ENCODE measurements at places on chromosomes 16 and 17.

GRCh38 chr16:81729451-81729850 is 49.6 kb upstream of the PLCG2 start:
- DNase-seq = no peak

DNA sequence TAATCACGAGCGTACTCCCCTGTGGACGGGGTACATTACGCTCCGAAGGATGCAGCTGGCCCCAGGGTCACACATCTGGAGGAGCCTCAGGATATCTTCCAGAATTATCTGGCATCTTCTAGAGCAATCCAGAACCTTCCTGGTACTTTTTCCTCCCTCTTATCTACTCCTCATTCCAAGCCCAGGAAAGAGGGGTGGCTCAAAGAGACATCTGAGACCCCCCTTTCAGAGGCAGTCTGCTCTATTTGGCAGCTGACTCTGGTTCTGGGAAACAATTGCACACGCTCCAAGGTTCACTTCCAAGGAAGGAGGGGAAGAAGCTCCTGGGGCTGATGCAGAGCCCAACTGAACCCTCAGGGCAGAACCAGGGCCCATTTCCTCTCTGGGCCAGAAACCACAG is 14.9 kb downstream of the RBFOX3 start:
- DNase-seq = no peak

DNA sequence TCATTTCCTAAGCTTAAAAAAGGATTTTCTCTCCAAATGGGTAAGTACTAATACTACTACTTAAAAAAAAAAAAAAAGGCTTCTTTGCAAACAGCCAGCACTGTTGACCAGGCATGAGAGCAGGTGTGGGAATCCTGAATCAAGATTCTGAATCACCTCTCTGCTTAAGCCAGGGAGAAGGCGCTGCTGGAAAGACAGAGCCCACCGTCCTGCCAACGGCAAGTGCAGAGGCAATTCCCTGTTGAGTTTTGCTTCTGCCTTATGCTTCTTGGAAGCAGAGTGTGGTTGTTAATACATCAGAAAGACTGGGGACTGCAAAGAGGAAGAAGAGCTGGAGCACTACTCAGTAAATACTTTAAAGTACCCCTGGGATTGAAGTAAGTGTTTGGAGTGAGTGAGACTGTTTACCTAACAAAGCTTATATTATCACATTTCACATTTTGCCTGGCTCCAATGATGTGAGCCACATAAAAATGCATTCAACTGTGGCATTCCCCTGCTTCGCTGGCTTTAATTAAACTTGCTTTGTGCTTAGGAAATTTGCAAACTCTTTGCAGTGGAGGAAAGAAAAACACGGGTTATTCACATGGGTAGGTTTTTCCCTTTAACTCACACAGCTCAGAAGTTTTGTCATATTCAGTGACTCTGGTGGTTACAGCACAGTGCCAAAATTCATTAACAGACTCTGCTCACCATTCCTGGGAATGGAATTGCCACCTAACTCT is 86.0 kb upstream of the KIF2B start:
- no peak for DNase-seq

GRCh38 chr17:33288954-33289353 is 4.1 kb downstream of the ASIC2 start:
- no peak for DNase-seq

DNA sequence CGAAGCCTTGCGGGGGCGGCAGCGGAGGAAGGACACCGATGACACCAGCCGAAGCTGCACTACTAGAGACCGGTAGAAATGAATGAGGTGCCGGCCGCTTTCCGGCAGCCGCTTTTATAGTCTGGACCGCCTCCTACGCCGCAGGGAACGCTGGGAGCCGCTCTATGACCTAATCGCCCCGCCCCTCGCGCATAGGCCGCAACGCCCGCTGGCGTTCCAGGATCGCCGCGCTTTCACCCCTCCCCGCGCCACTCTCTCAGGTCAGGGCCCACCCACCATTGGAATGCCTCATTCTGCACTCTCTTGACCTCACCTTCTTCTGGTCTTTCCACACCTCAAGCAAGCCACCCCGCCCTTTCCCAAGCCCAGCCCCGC is at the start of gene DDX5:
TSS of gene DDX5 (minus strand) at position 89 of the 375 bp plus-strand sequence. CDS start 170 bp downstream, outside the sequence.
- DNase-seq = peak; percentile 98

DNA sequence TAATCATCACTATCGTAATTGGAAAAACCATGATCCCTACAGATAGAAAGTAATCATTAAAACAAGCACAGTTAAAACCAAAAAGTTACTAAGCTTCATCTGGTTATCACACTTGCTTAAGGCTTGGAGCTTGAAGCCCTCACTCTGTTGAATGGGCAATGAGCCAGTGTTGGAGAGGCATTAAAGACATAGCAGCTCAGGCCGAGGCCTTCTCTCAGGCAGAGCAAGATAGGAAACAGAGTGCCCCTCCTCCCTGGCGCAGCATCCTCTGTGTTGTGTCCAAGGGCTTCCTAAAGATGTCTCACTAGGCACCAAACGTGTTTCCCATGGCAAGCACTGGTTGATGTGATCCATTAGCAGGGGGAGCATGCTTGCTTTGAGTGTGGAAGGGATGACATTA is 34.9 kb upstream of the LGALS9 start:
- no peak for DNase-seq

DNA sequence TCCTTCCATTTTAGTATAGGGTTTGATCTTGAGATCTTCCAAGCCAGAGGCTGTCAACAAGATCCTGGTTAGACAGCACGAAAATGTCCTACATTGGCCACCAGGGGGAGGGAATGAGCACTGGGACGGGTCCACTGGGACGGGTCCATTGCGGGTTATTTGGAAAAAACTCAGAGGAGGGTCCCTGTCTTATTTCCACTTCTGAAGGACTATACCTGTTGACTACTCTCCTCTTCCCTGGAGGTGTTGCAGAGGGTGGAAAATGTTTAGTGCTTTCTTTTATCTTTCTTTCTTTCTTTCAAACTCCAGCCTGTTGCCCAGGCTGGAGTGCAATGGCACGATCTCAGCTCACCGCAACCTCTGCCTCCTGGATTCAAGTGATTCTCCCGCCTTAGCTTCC is 2.5 kb downstream of the TTLL6 start:
- DNase-seq = peak; percentile 64

- DNase-seq = no peak
Observed at GRCh38 chr17:48565022-48565554, 13.1 kb downstream of the HOXB4 start.

GRCh38 chr17:67830440-67830839 is 5.1 kb downstream of the BPTF start:
- peak; percentile 27 for DNase-seq

DNA sequence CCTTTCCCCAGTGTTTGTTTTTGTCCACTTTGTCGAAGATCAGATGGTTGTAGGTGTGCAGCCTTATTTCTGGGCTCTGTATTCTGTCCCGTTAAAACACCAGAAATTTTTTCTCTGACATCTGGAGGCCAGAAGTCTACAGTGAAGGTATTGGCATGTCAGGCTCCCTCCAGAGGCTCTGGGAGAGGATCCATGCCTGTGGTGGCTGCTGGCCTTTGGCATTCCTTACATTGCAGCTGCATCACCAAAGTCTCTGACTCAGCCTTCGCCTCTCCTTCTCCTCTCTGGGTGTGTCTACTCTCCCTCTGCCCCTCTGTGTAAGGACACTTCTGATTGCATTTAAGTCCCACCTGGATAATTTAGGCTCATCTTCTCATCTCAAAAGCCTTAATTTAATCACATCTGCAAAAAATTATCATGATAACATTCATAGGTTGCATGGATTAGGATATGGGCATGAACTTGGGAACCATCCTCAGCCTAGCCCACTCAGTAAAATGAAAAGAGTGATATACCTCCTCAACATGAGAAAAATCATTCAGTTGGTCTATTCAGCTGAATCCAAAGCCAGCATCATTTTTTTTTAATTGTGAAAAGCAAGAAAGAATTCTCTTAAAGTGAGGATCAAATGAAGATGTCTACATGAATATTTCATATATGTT is 78.0 kb downstream of the MAP2K6 start:
- DNase-seq = peak; percentile 95

DNA sequence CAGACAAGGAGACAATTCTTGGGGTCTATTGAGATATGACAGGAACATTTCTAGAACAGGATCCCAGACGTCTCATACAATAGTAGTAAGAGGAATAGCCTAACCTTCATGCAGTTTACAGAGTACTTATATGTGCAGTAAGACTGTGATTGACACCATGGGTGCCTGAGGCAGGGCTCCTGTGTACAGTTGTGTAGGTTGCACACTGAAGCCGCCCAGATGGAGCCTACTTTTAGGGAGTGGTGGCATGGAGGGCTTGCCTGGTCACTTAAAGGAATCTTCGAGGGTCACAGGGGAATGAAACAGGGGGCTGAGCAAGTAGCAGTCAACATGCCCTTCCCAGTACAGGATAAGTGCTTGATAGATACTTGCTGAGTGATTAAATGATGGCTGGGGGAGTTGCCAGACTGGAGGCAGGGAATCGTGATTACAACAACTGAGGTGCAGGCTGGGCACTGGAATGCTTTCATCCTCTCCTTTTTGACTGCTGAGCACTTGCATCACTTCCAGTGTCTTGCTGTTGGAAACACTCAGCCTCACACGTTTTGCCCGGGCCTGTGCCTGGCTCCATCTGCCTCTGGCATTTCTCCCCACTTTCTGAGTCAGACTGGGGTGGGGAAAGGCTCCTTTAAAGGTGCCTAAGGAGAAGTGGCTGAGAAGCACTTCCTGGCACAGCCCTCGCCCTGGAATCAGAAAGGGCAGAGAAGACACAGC is 71.0 kb downstream of the COPRS start:
- peak; percentile 96 for DNase-seq

DNA sequence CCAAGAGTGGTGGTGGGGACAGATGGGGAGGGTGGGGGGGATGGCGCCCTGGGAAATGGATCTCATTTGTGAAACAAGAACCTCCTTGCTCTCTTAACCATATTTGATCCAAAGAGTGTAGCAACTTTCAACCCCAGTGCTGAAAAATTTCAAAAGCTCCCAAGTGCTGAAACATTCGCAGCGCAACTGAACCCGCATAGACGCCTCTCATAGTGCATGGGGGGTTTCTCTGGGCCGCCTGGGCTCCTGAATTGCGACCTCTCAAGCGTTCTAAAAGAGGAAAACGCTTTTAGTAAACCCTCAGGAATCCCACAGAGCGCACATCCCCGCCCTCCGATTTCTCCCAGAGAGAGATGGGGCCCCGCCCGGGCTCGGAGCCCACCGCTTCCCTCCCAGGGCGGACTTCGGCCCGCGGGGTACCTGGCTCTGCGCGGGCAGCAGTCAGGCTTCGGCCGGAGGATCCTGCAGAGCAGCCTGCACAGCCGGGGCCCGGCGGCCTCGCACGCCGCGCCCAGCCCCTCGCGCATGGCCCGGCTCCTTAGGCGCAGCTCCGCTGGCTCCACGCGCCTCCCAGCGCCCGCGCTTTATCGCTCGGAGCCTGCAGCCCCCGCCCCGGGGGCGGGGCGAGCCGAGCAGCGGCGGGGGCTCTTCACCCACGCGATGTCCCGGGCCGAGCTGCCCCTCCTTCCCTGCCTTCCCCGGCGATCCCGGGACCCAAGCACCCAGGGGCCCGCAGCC is 7.0 kb downstream of the NOS2 start:
- peak; percentile 19 for DNase-seq

GRCh38 chr17:71985111-71986039 is 135.4 kb upstream of the SOX9 start:
- no peak for DNase-seq

DNA sequence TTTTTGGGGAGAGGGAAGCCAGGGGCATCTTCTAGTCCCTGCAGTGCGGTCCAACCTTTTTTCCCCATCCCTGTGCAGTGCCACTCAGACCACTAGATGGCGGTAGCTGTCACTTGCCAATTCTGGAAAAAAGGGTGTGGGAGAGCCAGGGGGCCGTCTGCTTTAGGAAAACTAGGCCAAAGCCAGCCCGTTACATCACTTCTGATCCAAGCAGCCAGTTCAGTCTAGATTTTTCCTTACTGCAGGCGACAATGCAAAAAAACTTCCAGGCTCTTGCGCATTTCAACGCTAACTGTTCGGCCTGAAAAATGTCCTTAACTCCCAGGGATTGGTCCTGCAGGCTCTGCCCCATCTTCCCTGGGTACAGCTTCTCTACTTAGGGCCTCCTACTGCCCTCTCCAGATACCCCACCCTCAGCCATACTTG is 69.2 kb upstream of the CES5A start:
- DNase-seq = peak; percentile 75

GRCh38 chr16:73198481-73198880 is 150.6 kb upstream of the ZFHX3 start:
- DNase-seq = no peak

GRCh38 chr17:71870546-71870862 is 250.3 kb upstream of the SOX9 start:
- no peak for DNase-seq

- peak; percentile 40 for DNase-seq
Observed at GRCh38 chr17:76793775-76794174, 55.9 kb downstream of the MFSD11 start.

DNA sequence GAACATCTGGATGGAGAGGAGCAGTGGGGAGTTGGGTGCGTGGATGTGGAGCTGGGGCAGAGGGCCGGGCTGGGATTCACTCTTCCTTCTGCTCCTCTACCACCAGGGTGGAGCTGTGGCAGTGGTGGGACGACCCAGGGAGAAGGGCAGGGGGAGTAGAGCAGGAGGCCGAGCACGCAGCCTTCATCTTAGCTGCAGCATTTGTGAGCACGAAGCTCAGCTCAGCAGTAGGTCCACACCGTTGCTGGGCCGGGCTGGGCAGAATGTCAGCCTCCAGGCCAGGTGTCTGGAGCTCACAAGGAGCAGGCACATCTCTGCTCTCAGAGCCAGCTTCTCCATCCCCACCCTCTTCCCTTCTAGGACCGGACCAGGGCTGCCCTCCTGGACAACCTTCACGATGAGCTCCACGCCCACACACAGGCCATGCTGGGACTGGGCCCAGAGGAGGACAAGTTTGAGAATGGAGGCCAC is 55.7 kb downstream of the OR1D5 start:
- no peak for DNase-seq

GRCh38 chr17:65984299-65984698 is 207.6 kb downstream of the CEP112 start:
- DNase-seq = peak; percentile 39

DNA sequence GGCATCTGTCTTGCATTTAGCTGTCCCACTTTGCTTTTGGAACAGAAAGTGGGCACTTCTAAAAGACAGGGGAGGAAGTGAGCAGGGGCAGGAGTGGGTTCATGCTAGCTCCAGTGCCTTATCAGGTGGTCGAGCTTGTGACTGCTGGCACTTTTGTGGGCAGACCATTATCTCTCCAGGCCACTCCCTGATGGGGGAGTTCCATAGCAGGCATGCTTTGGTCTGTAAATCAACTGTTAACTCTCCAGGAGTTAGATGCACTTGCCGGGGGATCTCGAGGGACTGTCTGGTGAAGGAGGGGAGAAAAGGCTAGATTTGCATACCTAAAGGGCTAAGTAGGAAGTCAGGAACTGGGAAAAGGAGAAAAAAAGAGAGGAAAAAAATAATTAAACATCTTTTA is 9.3 kb upstream of the CARD14 start:
- DNase-seq = no peak

DNA sequence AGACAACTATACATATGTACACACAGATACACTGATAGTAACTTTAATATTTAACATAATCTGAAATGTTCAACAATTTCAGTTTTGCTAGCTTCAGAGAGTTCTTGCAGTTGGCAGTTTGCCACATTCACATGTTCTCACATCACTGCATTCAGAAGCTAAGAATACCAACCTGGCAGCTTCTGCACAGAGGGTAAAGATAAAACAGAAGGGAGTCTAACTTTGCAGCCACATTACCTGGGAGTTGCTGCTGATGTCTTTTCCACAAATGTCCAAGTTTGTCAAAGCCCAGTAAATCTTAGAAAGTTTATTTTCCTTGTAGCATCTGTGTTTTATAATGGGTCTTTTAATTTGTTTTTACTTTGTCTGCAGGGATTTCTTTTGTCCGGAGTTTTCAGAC is 332.0 kb downstream of the BCAS3 start:
- peak; percentile 7 for DNase-seq

- DNase-seq = no peak
Observed at GRCh38 chr17:49051269-49051668, 54.1 kb downstream of the IGF2BP1 start.

- DNase-seq = no peak
Observed at GRCh38 chr17:37147301-37147812, 198.6 kb downstream of the AATF start.
